ENCODE measurements at places on chromosomes 1 and 21. TPM values are rescaled to one million over a fixed set of nuclear protein-coding genes. Genes with fewer than 3 reads are reported as not detected.

The TRIM62 gene
- total RNA-seq: 8.1 TPM

The PPIE gene
- 29.9 TPM for total RNA-seq

The SIM2 gene
- total RNA-seq: not detected

The CHIA gene
- not detected for total RNA-seq

The RAP1GAP gene
- 0.27 TPM for total RNA-seq

The VCAM1 gene
- under 0.01 TPM for total RNA-seq

DNA sequence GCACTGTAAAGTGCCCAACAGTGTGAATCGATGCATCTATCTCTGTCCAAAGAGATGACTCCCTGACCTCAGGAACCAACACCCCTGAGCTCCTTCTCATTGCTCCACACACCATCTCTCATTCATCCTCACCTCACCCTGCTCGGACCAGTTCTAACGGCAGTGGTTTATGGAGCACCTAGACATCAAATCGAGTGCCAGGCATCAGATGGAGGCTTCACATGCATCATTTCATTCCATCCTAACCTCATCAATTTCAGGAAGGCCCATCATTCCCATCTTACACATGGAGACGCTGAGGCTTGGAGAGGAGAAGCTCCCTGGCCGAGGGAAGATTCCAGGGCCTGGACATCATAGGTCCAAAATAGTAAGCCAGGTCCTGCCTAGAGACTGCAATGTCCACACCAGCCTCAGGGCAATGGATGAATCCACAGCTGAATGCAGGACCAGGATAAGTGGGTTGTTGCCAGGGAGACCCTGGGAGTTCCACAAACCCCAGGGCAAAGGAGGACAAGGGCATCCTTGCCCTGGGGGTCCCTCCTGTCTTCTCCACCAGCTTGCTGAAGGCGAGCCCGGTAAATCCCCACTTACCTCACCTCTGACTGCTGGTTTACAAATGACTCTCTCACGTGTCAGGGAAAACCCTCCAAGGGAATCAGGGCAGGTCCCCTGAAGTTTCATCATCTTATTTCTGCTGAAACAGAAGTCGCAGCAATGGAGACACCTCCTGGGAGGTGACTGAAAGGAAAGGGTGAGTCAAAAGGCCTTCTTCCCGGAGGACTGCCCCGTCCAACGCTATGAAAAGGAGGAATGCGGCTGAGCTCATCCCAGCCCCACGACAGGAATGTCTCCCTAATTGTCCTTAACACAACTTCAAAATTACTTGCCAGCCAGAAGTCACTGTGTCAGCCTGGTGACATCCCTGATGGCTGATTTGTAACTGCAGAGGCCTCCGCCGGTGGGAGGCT is 9.0 kb upstream of the IFFO2 start:
- DNase-seq: no peak

GRCh38 chr21:33015756-33016155 is 10.0 kb upstream of the OLIG2 start:
- DNase-seq: no peak

DNA sequence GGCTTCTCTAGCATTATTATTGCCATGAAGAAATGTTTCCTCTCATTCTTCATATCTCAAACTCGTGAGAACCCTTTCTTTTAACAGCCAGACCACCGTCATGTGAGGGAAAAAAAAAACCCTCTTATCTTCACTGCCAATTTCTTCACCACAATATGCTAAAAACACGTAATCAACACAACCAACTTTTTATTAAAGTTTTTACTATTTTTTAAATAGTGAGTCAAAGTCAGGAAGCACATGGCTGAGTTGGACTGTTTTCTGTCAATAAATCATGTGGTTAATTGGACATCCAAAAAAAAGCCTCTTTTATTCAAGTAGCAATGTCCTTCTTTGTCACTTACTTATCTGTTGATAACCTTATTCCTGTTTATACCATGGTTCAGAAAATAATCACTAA is 55.9 kb upstream of the SAMD13 start:
- DNase-seq: peak; percentile 96

- peak; percentile 31 for DNase-seq
These were observed 37.8 kb upstream of the GBP5 start for GRCh38 chr1:89310505-89310904.

GRCh38 chr1:210597555-210598134 is 268.9 kb downstream of the HHAT start:
- DNase-seq: peak; percentile 81

DNA sequence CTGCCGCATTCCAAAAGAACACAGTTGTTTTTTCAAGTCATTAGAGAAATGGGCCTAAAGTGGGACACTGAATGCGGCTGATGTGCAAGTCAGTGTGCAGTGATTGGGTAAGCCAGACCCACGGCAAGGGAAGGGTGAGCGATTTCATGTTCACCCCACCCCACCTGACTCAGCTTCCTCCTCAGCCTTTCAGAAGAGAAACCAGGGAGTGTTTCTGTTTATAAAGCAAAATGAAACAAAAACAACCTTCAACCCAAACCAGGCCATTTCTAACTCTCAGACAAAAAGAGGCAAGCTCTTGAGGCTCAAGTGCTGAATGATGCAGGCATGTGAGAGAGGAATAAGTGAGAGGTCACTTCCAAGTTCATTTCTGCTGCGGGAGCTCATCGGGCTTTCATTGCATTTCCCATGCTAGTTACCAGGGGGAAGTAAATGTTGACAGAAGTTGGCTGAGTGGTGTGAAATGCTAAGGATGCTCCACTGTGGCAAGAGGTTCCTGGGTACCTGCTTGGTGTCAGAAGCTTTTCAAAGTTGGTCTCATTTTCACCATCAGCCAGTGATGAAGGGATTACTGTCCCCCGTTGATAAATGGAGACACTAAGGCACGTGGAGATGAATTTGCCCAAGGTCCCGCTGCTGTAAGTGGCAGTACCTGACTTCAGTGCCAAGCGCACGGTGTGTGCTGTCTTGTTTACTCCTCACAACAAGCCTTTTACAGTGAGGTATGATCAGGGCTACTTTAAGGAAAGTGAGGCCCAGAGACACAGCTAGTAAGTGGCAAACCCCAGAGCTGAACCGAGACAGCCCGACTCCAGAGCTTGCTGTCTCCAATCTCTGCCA is 29.1 kb downstream of the STPG1 start:
- DNase-seq: no peak

- DNase-seq: no peak
These were observed 167.0 kb downstream of the TSEN15 start for GRCh38 chr1:184218458-184219075.

DNA sequence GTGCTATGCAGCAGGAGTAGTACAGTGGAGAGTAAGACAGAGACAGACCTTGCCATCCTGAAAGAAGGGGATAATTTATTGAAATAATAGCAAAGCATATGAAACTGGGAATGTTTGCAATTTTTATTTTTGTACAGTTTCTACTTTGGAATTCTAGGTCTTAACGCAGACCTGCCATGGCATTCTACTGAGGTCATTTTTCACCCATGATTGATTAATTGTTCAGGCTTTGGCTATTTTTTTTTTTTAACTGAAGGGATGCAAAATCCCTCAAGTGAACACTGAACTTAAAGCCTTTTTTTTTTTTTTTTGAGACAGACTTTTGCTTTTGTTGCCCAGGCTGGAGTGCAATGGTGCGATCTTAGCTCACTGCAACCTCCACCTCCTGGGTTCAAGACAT is 27.1 kb downstream of the MTF2 start:
- no peak for DNase-seq

DNA sequence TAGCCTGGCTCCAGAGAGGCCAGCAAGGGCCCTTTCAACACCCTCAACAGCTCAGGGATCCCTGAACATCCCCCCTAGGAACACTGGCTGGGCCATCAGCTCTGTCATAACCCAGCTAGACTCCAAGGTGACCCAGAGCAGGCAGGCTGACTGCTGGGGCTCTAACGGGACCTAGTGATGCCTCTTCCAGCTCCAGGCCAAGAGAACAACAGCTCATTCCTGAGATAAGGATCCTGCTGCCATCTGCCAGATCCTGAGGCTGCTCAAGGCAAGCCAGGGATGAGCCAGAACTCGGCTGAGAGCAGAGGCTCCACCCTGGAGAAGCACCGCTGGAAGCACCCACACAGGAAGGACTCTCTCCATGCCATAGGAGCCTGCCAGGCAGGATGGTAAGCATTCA is 2.0 kb downstream of the VSIG8 start:
- DNase-seq: no peak

- DNase-seq: no peak
These were observed 1.6 kb upstream of the BSND start for GRCh38 chr1:54996869-54997710.

DNA sequence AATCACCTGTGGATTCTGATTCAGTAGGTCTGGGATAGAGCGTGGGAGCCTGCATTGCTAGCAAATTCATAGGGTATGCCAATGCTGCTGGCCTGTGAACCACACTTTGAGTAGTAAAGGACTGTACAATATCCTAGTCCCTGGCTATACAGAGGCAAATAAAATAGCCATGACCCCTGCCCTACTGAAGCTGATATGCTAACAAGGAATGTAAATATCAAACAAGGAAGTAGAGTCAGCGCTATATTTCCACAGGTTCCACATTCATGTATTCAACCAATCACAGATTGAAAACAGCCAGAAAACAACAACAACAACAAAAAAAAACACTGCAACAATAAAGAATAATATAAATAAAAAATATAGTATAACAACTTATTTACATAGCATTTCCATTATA is 77.8 kb downstream of the TM2D1 start:
- no peak for DNase-seq

DNA sequence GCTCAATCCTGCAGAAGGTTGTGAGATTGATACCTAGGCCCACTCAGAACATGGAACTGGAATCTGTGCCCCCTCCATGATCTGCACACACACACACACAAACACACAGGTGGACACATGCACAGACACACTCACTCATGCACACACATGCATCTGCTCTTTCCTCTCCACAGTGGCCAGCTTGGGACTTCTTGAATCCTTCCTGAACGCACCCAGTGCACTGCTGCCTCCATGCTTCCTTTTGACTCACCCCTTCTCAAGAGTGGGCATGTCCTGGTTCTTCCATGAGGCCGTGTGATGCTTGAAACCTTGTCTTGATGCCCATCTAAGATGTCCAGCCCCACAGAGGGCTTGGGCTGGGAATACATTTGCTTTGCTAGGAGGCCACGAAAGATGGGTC is 25.4 kb upstream of the TENT5C start:
- DNase-seq: no peak

- DNase-seq: no peak
These were observed 9.7 kb upstream of the PRDX6 start for GRCh38 chr1:173467426-173467825.

DNA sequence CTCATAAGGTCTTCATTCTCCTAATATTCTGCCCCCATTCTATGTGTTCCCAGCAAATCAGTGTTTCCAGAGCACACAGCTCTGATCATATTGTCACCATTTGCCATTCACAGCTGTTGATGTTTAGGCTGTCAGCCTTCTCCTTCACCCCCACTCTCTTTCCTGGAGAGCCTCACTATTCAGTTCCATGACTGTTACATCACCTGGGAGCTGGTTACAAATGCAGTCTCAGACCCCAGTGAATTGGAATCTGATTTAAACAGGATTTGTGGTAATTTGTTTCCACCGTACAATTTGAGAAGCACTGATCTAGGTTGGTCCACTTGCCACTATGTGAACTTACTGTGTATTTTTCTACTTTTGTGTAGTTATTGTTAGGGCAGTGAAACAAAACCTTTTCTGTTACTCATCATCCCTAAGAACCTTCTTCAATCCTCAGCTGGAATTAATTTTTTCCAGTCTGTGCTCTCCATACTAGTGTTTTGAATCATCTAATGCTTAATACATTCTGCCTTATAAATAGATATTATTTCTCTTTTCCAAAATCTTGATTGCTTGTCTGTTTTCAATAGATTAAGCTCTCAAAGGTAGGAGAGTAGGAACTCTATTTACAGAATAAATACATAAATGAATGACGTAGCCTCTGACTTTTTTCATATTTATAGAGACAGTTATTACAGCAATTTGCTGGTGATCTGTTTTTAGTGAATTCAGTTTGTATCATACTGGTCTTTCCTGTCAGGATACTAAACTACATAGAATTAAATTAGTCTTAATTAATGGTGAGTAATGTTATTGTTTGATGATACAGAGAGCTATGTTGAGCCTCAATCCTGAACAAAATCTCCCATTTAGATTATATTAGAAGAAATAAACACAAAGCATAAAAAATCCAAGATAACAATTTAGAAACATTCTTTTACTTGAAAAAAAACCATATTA is 8.1 kb downstream of the SNX7 start:
- no peak for DNase-seq

- no peak for DNase-seq
These were observed 3.5 kb downstream of the DNMT3L start for GRCh38 chr21:44258056-44258725.

DNA sequence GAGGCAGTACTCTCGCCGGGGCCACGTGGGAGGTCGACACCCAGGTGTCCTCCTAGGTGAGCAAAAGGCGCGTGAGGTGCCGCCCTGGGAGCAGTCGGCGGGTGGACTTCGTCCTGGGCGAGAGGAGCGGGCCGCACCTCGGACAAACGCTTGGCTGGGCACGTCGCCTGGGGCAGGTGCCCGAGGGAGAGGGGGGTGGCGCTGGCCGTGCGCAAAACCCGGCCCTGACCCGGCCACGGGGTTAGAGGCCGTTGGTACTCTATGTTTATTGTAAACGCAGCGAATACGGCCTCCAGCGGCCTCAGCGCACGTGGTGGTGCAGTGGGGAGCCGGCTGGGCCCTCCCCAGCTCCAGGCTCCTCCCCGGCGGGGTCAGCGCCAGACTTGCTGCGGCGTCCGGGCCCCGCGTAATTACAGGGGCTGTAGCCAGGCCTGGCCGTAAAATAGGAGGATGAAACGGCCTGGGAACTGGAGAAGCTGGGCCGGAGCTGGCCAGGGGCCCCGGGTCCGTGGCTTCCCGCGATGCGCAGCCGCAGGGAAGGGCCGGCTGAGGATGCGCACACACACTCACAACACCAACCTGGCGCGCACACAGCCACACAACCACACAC is 1.6 kb upstream of the EFNA1 start:
- DNase-seq: no peak

- no peak for DNase-seq
These were observed 269.2 kb downstream of the SDCCAG8 start for GRCh38 chr1:243525085-243525487.
